ENCODE measurements at places on chromosomes 11 and 22.

GRCh38 chr11:14144934-14145333, 182.4 kb downstream of the SPON1 start:
- DNase-seq: no peak

DNA sequence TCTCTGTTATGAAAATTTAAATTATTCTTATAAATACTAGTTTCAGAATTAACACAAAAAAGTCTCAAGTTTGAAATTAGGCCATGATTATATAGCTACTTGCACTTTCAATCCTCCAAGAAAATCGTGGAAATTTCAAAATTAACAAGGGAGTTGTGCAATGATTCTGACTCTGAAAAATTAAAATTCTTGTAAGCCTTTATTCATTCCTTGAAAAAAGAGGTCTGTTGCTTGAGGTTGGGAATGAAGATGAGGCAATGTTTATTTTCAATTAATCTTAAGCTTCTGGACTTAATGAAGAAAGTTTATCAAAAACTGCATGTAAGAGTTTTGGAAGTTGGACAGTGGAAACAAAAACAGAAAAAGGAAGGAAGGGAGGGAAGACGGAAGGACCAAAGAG, 128.2 kb upstream of the FIBIN start:
- no peak for DNase-seq

GRCh38 chr11:12702999-12703453, 28.8 kb downstream of the TEAD1 start:
- no peak for DNase-seq

DNA sequence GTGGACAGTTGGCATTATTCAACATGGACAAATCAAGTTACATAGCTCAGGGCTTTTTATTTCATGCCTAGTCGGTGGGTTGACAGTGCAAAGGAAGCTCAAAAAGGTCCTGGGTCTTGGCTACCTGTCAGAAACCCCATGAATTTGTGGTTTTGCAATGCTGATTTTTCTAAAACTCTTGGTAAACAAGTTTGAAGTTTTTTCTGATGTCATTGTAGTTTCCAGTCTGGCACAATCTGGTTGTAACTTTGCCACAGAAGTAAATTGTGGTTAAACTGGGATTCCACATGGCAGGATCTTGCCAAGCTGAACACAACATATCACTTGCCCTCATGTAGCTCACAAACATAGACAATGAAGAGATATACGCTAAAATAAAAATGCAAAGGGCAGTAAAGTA, 100.8 kb downstream of the EHF start:
- DNase-seq: no peak

GRCh38 chr11:108468478-108468864, 1.1 kb upstream of the C11orf65 start:
- DNase-seq: no peak

- DNase-seq: no peak
Observed at GRCh38 chr11:70315716-70316115, 45.2 kb downstream of the PPFIA1 start.

GRCh38 chr11:74714904-74715303, 16.3 kb downstream of the CHRDL2 start:
- no peak for DNase-seq

GRCh38 chr11:119788096-119788883, 59.3 kb upstream of the NECTIN1 start:
- DNase-seq: no peak

DNA sequence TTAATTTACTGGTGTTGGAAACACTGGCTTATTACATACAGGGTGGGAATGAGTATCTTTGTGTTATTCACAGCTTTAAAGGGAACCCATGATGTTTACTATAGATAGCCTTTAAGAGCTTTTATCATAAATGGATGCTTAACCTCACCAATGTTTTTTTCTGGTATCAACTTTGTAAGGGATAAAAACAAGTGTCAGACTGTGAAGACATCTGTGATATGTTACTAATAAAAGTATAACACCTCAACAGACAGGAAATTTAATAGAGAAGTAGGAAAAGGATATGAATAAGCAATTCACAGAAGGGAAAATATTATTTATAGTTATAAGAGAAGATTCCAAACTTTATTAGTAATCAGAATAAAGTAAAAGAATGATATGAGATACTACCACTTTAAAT, 46.3 kb downstream of the ACAT1 start:
- no peak for DNase-seq

- no peak for DNase-seq
Observed at GRCh38 chr22:27903805-27904473, 15.1 kb downstream of the PITPNB start.

DNA sequence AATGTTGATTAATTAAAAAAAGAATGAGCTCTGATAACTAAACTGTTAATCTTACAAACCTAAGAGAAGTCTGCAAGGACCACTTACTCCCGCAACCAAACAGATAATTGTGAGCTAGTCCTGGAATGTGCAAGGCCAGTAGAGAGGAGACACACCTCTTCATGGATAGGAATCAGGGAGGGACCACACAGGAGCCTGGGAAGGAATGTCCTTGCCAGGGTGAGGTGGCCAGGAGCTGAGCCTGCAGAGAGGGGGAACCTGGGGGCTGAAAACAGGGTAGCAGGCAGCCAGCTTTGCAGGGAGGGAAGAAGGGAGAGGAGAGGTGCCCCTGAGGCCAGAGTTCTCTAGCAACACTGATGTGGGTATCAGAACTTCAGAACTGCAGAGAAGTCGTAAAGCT, 9.4 kb upstream of the NLRP10 start:
- no peak for DNase-seq

DNA sequence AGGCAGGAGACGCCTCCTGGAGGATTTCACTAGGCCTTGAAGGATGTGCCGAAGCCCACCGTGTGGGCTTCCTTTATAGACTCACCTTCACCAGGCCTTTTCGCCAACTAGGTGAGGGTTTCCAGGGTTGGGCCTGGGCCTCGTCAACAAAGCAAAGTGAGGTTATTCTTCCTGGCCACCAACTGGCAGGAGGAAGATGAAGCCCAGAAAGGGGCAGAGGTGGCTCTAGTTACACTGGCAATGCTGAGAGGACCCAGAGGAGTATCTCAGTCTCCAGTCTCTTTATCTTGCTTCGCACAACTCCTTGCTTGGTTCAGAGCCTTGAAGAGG, 404 bp upstream of the RELT start:
- DNase-seq: no peak

- DNase-seq: no peak
Observed at GRCh38 chr11:10539339-10539738, 1.6 kb downstream of the RNF141 start.

DNA sequence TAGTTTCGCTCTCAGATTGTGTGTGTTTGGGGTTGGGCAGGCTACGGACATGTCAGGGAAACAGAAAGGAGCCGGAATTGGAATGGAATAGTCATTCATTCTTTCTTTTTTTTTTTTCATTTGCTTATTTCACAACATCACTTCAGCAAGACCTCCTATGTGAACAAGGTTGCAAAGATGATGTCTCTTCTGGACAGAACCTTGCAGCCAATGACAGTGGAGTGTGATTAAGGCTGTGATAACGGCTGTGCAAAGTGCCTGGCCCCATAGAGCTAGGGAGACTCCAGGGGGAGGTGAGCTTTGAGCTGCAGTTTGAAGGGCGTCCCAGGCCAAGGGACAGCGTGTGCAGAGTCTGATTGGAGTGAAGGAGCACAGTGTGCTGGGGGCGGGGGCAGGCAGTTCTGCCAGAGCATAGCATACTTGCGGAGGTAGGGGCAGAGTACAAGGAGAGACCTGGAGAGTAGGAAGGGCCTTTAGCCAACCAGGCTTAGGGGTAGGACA, 3.4 kb downstream of the TIGD3 start:
- DNase-seq: no peak

- DNase-seq: no peak
Observed at GRCh38 chr11:57552479-57552878, 15.0 kb downstream of the UBE2L6 start.

Data from CD4-positive, alpha-beta T cell treated with Interleukin-17A for 1 hour (primary cell).